ENCODE measurements at places on chromosomes 7 and 10.

- no peak for DNase-seq
- H3K36me3 ChIP-seq: no peaks in the 10 kb centered on the region
- H3K4me3 ChIP-seq: no peak overlapping the region
- H3K27ac ChIP-seq: no peak overlapping the region
Measured at GRCh38 chr10:78891741-78892140, 177.0 kb upstream of the ZMIZ1 start.

- no peak overlapping the region for H3K27ac ChIP-seq
- H3K4me1 ChIP-seq: peaks cover 55% of the 10 kb centered on the region
Measured at GRCh38 chr7:100693312-100694097, 545 bp downstream of the GIGYF1 start.

DNA sequence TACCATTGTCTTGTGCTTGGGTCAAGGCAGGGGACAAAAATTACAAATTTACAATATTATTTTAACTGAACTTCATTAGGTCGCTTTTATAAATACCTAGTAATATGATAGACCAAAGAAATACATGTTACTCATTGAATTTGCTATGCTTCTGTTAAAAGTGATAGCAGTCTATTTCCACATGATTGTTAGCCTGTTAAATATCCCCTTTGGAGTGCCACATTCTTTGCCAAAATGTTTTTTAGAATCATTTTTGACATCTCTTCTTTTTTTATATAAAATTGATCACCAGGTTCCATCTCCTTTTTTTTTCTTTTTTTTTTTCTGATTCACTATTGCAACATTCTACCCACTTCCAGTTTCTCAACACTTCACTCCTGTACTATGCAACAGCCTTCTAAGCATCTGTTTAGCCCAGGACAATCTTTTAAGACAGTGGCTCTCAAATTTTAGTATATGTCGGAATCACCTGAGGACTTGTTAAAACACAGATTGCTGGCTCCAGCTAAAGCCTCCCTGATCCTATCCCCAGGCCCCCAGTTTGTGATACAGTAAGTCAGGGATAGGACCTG, 16.4 kb upstream of the NDUFA5 start:
- no peak for DNase-seq
- H3K4me3 ChIP-seq: no peak overlapping the region
- no peak overlapping the region for H3K27ac ChIP-seq
- H3K36me3 ChIP-seq: no peaks in the 10 kb centered on the region
- no peaks in the 10 kb centered on the region for H3K27me3 ChIP-seq
- peaks cover 3% of the 10 kb centered on the region for H3K4me1 ChIP-seq

GRCh38 chr10:111295788-111296187, 219.0 kb downstream of the ADRA2A start:
- no peak for DNase-seq
- H3K27ac ChIP-seq: no peak overlapping the region
- no peak overlapping the region for H3K4me3 ChIP-seq
- H3K4me1 ChIP-seq: no peaks in the 10 kb centered on the region
- H3K27me3 ChIP-seq: no peaks in the 10 kb centered on the region

Data from B cell (primary cell).